ENCODE measurements at places on chromosomes 11 and 22.

DNA sequence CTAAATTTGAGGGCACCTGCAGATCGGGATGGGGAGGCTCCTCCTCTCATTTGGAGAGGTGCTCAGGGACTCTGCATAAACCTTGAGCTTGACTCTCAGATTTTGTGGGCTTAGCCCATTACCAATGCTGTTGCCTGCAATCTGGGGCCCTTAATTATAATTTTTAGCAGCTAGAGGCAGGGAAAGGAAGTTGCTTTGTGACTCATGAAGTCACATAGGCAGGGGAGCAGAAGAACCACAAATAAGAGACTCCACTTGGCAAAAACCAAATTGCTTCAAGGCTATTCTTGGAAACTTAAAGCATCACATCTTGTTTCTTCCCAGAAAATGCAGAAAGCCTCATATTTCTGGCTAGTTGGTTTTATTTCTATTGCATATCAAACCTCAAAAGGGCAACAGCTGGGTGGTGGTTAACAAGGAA lies 46.9 kb downstream of the MICAL2 start:
- no peak for DNase-seq

DNA sequence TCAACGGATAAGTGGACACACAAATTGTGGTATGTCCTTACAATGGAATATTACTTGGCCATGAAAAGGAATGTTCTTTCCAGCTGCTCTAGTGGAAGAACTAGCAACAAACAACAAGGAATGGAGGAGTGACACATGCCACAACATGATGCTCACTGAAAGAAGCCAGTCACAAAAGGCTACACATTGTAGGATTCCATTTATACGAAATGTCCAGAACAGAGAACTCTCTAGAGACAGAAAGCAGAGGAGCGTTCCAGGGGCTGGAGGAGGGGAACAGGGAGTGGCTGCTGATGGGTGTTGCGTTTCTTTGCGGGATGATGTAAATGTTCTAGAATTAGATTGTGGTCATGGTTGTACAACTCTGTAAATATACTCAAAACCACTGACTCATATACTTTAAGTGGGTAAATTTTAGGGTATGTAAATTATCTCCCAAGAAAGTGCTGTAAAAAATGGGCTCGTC lies 32.4 kb upstream of the PDGFB start:
- no peak for DNase-seq

- DNase-seq: no peak
These were observed 136.8 kb downstream of the FDX1 start for GRCh38 chr11:110566577-110566976.

DNA sequence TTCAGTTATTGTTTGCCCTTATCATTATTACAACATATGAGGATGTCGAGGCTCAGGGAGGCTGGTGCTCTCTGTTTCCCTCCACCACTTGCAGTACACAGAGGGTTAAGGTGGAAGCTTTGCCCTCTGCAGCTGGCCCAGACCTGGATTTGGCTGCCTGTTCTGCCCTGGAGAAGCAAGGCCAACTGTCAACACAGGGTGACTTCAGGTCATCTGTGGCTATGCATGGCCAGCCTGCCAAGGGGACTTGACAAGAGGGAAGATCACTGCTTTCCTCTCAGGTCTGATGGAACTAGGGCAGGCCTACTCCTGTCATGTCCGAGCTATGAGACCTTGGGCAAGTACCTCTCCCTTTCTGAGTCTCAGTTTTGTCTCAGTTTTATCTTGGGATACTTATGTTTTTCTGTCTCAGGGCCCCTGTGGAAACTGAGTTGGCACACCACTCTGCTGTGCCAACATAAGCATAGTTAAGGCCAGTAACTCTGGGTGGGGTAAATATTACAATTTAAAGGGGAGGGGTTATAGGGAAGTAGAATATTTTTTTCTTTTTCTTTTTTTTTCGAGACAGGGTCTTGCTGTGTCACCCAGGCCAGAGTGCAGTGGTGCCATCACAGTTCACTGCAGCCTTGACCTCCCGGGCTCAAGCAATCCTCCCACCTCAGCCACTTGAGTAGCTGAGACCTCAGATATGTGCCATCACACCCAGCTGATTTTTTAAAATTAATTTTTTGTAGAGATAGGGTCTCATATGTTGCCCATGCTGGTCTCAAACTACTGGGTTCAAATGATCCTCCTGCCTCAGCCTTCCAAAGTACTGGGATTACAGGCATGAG lies 2.4 kb upstream of the THRSP start:
- no peak for DNase-seq

- DNase-seq: no peak
These were observed 9.9 kb upstream of the TMPRSS5 start for GRCh38 chr11:113715882-113716625.

GRCh38 chr22:25062386-25063085 lies 110.0 kb downstream of the KIAA1671 start:
- no peak for DNase-seq

DNA sequence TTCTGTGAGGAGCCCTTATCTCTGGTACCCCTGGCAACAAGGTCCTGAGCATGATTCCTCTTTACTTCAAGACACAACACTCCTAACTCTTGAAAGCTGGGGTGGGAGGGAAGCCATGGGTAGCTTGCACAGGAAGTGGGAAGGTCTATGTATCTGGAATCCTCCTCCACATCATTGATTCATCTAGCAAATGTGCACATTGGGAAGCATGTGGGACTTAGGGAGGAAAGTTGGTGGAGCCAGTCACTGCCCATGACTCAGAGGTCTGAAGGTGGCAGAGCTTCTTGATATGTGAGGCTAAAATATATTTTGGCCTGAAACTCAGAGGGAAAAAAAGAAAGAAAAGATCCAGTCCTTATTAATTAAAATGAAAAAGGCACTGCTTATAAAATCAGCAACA lies 1000.9 kb downstream of the DLG2 start:
- DNase-seq: no peak

GRCh38 chr11:67648796-67649613 lies 1.5 kb downstream of the ACY3 start:
- DNase-seq: no peak

DNA sequence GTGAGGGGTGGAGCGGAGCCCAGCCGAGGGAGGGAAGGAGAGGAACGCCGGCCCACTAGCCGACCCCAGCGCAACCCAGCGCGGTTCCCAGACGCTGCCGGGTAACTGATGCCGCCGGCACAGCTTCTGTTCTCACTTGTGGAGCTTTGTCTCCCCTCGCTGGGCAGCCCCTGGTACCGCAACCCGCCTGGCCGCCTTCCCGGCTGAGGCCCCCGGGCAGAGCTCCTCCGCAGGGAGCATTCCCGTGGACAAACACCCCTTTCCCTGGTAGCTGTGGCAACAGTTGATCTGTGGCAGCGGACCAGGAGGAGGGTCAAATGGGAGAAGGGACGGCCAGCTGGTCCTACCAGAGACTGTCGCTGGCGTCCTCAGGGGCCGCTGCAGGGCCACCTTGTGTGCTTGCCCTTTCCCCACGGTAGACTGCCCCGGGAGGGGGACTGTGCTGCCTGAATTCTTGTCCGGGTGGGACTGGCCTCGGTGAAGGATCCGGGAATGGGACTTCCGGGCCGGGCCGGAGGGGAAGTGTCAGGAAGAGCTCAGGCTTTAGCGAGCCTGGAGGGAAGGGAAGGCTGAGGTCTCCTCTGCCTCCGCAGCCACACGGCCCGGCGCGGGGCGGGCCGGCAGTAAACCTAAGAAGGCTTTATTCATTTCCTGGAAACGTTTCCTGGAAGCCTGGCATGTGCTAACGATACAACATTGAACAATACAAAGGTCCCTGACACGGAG lies 468.0 kb downstream of the OPCML start:
- DNase-seq: peak; percentile 83

DNA sequence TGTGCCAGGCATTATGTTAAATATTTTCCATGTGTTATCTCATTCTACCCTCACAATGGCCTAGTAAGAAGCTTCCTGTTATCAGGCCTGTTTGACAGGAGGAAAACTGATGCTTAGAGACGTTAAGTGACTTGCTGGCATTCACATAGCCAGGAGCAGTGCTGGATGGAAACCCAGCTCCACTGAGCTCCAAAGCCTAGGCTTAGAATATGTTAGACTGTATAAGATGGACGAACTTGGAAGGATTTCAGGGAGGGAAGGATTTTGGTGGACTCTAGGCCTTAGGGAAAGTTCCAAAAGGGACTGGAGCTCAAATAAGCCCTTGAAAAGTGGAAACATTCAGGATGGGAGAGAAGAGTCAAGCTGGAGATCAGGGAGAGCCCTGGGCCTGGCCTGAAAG lies 2.1 kb downstream of the CD44 start:
- no peak for DNase-seq

GRCh38 chr22:17267661-17268330 lies 48.6 kb upstream of the ADA2 start:
- DNase-seq: no peak

All from NCI-H146 (cell line).